ENCODE measurements at places on chromosomes 5 and 9.

- no peak for DNase-seq
These were observed 308.5 kb downstream of the RAB3C start for GRCh38 chr5:58891086-58891970.

DNA sequence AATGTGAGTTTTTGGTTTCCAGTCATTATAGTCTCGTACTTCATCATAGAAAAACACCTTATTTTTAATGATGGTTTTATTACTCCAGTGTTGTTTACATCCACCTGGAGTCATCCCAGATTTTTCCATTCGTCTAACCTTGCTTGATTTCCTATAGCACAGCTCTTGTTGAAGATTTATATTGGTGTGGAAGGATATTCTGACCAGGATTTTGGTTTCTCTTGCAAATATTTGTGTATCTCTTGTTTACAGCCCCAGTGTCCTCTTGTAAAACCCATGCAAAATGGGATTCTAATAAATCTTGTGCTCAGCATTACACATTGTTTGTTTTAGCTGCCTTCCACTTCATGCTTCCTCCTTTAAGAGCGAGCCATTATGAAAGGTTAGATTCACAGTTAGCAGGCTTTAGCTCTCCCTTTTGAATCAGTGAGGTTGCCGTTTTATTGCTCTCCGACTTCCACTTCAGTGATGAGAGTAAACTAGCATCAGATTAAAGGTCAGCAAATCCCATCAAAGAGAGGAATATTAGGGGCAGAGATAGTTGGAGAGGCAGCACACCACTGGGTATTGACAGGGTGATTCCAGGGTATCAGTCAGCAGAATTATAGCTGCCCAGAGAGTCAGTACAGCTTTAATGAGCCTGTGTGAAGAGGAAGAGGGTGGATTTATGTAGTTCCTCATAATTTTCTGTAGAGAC lies 157.1 kb downstream of the PBX3 start:
- no peak for DNase-seq

- no peak for DNase-seq
These were observed 21.0 kb downstream of the NR2F1 start for GRCh38 chr5:93603793-93604643.

- DNase-seq, result no peak
These were observed 58.3 kb upstream of the ANKRD33B start for GRCh38 chr5:10505517-10506095.

- DNase-seq, result no peak
These were observed 13.1 kb upstream of the LHFPL2 start for GRCh38 chr5:78661691-78662090.

DNA sequence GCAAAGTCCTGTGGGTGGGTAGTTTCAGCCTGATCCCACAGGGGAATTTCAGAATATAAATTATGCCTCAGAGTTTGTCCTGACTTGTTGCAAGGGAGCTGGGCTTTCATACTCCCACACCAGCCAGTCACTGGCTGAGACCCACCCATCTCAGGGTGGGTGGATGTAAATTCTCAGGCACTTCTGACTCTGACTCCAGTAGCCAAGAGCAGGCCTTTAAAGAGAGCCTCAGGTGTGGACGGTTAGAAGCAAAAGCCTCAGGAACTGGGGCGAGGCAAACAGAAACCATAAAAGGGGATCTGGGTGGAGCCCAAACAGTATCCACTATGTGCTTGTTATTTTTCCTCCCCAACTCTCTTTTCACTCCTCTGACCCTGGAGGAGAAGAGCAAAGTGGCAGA lies 28.6 kb upstream of the FBXW11 start:
- DNase-seq, result no peak

DNA sequence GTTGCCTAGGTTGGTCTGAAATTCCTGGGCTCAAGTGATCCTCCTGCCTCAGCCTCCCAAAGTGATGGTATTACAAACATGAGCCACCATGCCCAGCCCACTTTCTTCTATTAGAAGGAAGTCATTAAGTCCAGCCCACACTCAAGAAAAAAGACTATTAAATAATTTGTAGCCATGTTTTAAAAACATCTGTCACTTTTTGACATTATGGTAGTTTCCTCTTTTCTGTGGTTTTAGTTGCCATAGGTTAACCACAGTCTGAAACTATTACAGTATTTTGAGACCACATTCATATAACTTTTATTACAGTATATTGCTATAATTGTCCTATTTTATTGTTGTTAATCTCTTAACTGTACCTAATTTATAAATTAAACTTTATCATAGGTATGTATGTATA lies 31.9 kb upstream of the C5orf24 start:
- no peak for DNase-seq

Measured in SK-N-MC (cell line).